Left ventricle myocardium superior (tissue), 1 donor: ENCODE measurements at places on chromosomes 3 and 15. TPM values are rescaled to one million over a fixed set of nuclear protein-coding genes. Genes with fewer than 3 reads are reported as not detected.

The BFSP2 gene
- total RNA-seq = not detected

GRCh38 chr15:61660579-61660978 is 399.7 kb downstream of the VPS13C start:
- DNase-seq = no peak

GRCh38 chr3:150314248-150315004 is 93.7 kb upstream of the TSC22D2 start:
- no peak for DNase-seq

- DNase-seq = no peak
Observed at GRCh38 chr15:101107625-101108460, 144.0 kb downstream of the CHSY1 start.

DNA sequence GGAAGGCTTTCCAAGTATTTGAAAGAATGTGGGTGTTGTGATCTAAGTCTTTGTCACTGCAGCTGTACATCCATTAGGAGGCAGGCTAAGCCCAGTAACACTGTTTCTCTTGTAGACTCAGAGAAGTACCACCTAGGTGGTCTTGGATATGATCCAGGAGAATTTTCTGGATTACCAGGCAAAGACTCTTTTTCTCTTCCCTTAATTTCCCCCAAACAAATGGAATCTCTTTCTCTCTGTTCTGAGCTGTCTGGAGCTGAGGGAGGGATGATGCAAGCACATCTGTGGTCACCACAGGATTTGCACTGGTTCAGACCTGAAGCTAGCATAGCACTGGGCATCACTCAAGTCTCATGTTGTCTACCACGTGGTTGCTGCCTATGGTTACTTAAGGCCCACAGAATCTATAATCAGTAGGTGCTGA is 227.6 kb downstream of the NECTIN3 start:
- DNase-seq = no peak

The RARB gene
- total RNA-seq = 22.8 TPM
